Epithelial cell of umbilical artery (primary cell): ENCODE measurements at places on chromosomes 4 and X. TPM values are rescaled to one million over a fixed set of nuclear protein-coding genes. Genes with fewer than 3 reads are reported as not detected.

AKAP14 gene
- not detected in 2 replicates for total RNA-seq

RGN gene
- under 0.01 and 0.61 TPM in 2 replicates for total RNA-seq

SPON2 gene
- total RNA-seq, result 2.6 and 19.9 TPM in 2 replicates

NAA11 gene
- not detected in 2 replicates for total RNA-seq

UGT2B11 gene
- not detected in 2 replicates for total RNA-seq

CLNK gene
- total RNA-seq, result not detected in 2 replicates

NUDT10 gene
- total RNA-seq, result 0.46 and 1.6 TPM in 2 replicates
